Fibroblast of pulmonary artery (primary cell): ENCODE measurements at places on chromosomes 4 and X.
A peak's percentile ranks its signal among the peaks of the same experiment; 100 is the strongest.

DNA sequence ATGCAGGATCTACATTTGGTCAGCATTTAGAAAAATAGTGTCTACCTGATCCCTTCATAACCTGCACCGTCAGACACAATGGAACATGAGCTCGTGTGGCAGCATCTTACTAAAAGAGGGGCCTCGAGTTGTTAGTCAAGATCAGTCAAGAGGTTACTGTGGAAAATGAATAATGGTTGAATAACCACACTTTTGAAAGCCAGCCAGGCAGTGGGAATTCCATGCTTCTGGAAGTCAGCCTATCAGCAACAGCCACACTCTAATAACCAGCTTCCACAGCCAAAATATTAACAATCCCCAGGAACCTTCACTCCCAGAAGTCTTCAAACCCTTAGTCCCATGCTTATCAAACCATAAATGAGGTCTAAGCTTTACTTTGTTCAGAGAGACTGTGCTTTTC is 234.3 kb downstream of the HS3ST1 start:
- peak; percentile 6 for DNase-seq

- DNase-seq, result no peak
Observed at GRCh38 chrX:153819384-153820040, 10.8 kb downstream of the PDZD4 start.

GRCh38 chr4:87007528-87008446 is 73.0 kb downstream of the AFF1 start:
- DNase-seq, result peak; percentile 59

GRCh38 chr4:141307241-141307689 is 86.6 kb downstream of the ZNF330 start:
- peak; percentile 74 for DNase-seq

DNA sequence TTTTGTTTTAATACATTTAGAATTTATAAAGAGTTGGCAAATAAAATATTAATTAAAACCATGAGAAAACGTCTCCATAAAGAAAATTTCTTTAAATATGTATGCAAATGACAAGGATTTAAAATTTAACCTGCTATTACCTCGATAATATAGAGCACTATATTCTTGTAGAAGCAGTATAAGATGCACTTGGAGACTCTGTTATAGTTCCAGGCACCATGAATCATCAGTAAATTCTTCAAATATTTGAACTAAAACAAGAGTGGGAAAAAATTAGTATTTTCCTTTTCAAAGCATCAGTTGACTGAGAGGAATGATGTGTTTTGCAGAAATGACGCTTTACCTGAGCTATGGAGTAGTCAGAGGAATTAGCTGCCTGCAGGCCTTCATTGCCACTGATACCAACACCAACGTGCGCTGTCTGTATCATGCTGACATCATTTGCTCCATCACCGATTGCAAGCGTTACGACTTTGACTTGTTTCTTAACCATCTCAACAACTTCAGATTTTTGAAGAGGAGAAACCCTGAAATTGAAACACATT is 67.3 kb downstream of the SHISA3 start:
- DNase-seq, result peak; percentile 10

GRCh38 chr4:87803421-87803820 is 4.1 kb downstream of the IBSP start:
- DNase-seq, result no peak

DNA sequence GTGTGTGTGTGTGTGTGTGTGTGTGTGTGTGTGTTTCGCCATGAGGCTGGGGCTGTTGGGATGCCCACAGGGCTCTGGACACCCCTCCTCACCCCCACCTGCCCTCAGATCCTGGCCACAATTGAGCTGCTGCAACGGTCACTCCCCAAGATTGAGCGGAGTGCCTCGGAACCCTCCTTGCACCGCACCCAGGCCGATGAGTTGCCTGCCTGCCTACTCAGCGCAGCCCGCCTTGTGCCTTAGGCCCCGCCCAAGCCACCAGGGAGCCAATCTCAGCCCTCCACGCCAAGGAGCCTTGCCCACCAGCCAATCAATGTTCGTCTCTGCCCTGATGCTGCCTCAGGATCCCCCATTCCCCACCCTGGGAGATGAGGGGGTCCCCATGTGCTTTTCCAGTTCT is 10.2 kb downstream of the ARAF start:
- DNase-seq, result no peak

- no peak for DNase-seq
Observed at GRCh38 chrX:3445806-3446490, 99.5 kb upstream of the MXRA5 start.

DNA sequence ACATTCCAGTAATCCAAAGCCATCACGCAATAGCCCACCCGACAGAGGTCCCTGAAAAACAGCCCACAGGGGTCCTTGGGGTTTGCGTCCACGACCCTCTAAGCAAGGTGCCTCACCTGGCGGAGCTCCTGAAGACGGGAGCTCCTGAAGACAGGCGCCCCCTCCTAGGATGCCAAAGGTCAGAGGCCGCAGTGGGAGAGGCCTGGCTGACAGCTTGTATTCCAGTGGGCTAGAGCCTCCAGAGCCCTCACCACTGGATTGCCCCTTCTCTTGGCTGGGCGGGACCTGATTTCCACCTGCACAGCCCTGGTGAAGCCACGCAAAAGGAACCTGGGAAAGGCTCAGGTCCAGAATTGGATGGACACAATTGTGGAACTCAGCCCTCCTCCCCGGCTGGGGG is 29.7 kb upstream of the WFS1 start:
- DNase-seq, result no peak

GRCh38 chr4:7239844-7240243 is 47.5 kb downstream of the SORCS2 start:
- no peak for DNase-seq

DNA sequence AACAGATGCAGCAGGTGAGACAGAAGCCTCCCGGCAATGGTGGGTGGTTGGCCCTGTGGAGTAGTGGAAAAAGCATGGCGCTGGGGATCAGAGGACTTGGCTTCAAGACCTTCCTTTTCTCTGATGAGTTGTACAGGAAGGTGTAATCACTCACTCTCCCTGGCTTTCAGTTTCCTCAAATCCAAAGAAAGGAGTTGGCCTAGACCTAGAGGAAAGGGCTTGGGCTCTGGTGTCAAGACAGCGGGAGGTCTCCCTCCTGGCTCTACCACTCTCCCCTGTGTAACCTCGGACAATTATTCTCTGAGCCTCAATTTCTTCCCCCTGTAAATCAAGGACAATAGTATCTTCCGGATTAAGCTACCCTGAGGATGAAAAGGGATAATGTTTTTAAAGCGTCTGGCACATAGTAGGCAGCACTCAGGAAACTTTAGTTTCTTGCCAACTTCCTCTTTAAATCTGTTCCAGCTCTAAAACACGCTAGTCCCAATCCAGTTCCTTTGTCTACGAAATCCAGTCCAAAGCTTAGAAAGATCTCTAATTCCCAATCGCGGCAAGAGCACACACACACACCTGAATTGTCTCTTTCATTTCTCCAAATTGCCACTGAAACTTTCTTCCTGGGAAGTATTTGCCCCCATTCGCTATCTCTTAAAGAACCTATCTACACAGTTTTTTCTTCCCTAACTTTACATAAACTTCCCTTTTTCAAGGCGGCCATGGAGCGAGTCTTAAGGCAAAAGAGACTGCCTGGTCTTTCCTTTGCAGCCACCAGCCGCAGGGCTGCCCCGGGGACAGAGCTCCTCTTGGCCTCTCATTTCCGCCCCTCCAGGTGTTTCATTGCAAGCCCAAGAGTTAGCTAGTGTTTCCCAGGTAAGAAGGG is 29.9 kb upstream of the GPC4 start:
- DNase-seq, result no peak

DNA sequence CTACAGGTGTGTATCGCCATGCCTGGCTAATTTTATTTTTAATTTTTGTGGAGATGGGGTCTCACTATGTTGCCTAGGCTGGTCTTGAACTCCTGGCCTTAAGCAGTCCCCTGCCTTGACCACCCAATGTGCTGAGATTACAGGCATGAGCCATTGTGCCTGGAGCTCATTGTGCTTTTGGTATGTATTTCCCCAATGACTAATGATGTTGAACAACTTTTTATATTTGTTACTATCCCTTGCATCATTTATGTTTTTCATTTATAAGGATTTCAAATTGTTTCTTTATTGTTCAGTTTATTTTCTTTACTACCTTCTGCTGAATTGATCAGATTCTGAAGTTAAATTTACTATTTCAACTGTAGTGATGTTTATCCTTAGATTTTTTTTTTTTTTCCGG is 199.7 kb downstream of the CEP135 start:
- peak; percentile 40 for DNase-seq

GRCh38 chr4:40254608-40255392 is 58.0 kb downstream of the RHOH start:
- peak; percentile 42 for DNase-seq

DNA sequence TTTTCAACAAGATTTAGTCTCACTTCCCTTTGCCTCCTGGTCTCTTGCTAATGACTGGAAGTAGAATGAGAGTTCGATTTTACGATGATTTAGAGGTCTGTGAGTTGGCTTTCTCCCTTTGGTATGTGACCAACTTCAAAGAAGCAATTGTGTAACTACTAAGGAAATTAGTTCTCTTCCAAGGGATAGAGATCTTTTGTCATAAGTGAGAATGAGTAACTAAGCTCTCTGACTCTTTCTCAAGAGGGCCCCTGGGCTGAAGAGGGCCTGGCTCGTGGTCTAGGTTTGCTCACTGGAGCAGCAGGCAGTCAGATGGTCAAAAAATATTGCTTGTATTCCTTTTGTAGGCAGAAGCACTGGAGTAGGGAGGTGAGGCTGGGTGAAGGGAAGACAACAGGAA is 176.3 kb downstream of the ENOX2 start:
- peak; percentile 56 for DNase-seq
